ENCODE measurements at places on chromosomes 12 and 14. TPM values are rescaled to one million over a fixed set of nuclear protein-coding genes. Genes with fewer than 3 reads are reported as not detected.

DNA sequence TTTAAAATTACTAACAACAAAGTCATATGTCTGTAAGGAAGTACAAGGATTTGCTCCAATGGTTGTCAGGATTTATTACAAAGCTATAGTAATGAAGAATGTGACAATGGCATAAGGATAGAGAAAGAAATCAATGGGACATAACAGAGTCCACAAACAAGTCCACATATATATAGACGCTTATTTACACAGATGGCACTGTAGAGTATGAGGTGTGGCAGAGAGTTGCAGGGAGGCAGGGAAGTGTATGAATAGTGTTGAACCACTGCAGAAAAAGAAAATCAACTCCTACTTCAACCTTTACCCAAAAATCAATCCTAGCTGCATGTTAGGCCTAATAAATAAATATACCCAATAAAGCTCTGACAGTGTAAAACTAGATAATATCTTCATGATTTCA is 21.3 kb downstream of the SOS2 start:
- no peak for DNase-seq

DNA sequence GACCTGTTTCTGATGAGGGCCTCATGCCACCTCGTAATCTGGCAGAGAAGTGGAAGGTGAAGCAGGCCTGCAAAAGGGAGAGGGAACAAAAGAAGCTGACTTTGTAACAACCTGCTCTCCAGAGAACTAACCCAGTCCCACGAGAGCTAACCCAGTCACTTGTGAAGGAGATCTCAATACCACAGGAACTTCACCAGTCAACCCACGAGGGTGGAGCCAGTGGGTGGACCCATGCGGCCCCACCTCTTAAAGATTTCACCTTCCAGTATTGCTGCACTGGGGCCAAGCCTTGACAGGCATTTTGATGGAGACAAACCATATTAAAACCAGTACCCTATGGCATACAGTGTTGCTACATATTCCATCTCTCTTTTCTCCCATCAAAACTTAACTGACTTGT is 55.1 kb downstream of the SERPINA10 start:
- DNase-seq = no peak

The RERGL gene
- not detected for total RNA-seq

DNA sequence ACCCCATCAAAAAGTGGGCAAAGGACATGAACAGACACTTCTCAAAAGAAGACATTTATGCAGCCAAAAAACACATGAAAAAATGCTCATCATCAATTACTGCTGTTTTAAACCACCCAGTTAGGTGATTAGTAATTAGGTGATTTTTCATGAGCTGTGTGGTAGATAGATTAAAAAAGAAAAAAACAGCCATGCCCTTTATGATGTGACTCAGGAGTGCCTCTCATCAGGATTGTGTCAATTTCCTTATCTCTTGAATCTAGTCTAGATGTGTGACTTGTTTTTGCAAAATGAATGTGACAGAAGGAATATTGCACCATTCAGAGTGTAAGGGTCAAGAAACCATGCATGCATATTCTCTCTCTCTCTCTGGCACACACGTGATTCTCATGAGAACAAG is 5.7 kb downstream of the OR10A7 start:
- DNase-seq = no peak

The RPAP3 gene
- total RNA-seq = 61.2 TPM

- DNase-seq = no peak
These were observed 480.7 kb upstream of the DCN start for GRCh38 chr12:91663310-91663709.

- DNase-seq = no peak
These were observed 362.1 kb downstream of the EGLN3 start for GRCh38 chr14:33588771-33589170.

All from activated T-cell treated with anti-CD3 and anti-CD28 coated beads, Interleukin-2, amount 50 U/mL, for 4 hours (primary cell).